Testis (tissue), 5 donors: ENCODE measurements at places on chromosomes 7 and 10. TPM values are rescaled to one million over a fixed set of nuclear protein-coding genes. Genes with fewer than 3 reads are reported as not detected.
A peak's percentile ranks its signal among the peaks of the same experiment; 100 is the strongest.

DNA sequence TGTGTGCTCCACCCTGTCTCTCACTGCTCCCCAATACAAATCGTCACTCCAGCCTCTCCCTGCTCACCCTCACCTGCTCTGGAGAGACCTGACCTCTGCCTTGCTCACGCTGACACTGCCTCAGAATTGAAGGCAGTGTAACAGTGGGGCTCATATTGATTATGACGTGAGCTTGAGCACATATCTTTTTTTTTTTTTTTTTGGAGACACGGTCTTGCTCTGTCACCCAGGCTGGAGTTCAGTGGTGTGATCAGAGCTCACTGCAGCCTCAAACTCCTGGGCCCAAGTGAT is 84.7 kb downstream of the TBXAS1 start:
- H3K36me3 ChIP-seq, result no peaks in the 10 kb centered on the region
- H3K4me1 ChIP-seq, result no peaks in the 10 kb centered on the region
- no peak overlapping the region for H3K27ac ChIP-seq
- no peaks in the 10 kb centered on the region for H3K27me3 ChIP-seq

OR2A5 gene
- 0.31 TPM for total RNA-seq

- no peaks in the 10 kb centered on the region for H3K27me3 ChIP-seq
- H3K4me1 ChIP-seq, result no peaks in the 10 kb centered on the region
- no peak overlapping the region for H3K27ac ChIP-seq
- no peaks in the 10 kb centered on the region for H3K36me3 ChIP-seq
- DNase-seq, result no peak
Observed at GRCh38 chr7:1925349-1925748, 255.3 kb downstream of the ELFN1 start.

GRCh38 chr7:74183142-74183541 is 9.0 kb downstream of the EIF4H start:
- no peak for DNase-seq
- H3K36me3 ChIP-seq, result no peaks in the 10 kb centered on the region
- H3K27me3 ChIP-seq, result no peaks in the 10 kb centered on the region
- peaks cover 31% of the 10 kb centered on the region for H3K4me1 ChIP-seq

DNA sequence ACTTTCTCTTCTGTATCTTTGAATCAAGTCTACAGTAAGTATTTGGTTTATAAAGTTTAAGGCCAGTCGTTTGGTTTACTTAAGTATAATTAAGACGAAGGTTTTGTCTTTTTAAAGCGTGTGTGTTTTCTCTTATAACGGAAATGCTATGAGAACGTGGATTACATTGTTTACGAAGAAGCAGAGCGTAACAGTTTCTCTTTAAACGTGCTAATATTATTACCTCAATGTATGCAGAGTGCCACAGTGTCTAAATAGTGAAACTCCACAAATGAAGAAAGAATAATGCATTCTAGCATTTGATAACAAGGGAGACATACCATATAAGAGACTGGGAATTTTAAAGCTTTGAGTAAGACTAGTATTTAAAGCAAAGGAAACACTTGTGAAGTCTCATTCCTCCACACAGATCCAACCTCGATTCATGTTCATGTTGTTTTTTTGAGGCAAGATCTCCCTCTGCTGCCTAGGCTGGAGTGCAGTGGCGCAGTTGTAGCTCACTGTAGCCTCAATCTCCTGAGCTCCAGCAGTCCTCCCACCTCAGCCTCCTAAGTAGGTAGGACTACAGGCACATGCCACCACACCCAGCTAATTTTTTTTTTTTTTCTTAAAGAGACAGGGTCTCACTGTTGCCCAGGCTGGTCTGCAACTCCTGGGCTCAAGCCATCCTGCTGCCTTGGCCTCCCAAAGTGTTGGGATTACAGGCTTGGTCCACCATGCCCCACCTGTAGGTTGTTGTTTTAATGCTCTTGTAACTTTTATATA is 75.1 kb downstream of the ANKRD61 start:
- H3K36me3 ChIP-seq, result no peaks in the 10 kb centered on the region
- DNase-seq, result peak; percentile 54
- H3K4me3 ChIP-seq, result peak overlapping the region; percentile 67
- no peaks in the 10 kb centered on the region for H3K4me1 ChIP-seq
- no peak overlapping the region for H3K27ac ChIP-seq

CHN2 gene
- 27.4 TPM for total RNA-seq

- H3K4me1 ChIP-seq, result no peaks in the 10 kb centered on the region
- no peaks in the 10 kb centered on the region for H3K27me3 ChIP-seq
- no peak overlapping the region for H3K4me3 ChIP-seq
- H3K27ac ChIP-seq, result no peak overlapping the region
Observed at GRCh38 chr10:97081621-97082235, 104.0 kb downstream of the SLIT1 start.

- no peaks in the 10 kb centered on the region for H3K4me1 ChIP-seq
- no peak overlapping the region for H3K4me3 ChIP-seq
Observed at GRCh38 chr7:92221766-92222165, 23.9 kb downstream of the KRIT1 start.

STOX1 gene
- total RNA-seq, result 3.8 TPM

- H3K27me3 ChIP-seq, result no peaks in the 10 kb centered on the region
- H3K36me3 ChIP-seq, result no peaks in the 10 kb centered on the region
- peak; percentile 12 for DNase-seq
- no peaks in the 10 kb centered on the region for H3K4me1 ChIP-seq
- H3K27ac ChIP-seq, result no peak overlapping the region
Observed at GRCh38 chr10:69965919-69966662, 86.6 kb upstream of the MACROH2A2 start.

- no peaks in the 10 kb centered on the region for H3K36me3 ChIP-seq
- H3K27me3 ChIP-seq, result no peaks in the 10 kb centered on the region
- DNase-seq, result no peak
- no peak overlapping the region for H3K4me3 ChIP-seq
- H3K4me1 ChIP-seq, result no peaks in the 10 kb centered on the region
Observed at GRCh38 chr10:110618230-110618610, 25.9 kb upstream of the RBM20 start.

PTPRZ1 gene
- 2.7 TPM for total RNA-seq

DNA sequence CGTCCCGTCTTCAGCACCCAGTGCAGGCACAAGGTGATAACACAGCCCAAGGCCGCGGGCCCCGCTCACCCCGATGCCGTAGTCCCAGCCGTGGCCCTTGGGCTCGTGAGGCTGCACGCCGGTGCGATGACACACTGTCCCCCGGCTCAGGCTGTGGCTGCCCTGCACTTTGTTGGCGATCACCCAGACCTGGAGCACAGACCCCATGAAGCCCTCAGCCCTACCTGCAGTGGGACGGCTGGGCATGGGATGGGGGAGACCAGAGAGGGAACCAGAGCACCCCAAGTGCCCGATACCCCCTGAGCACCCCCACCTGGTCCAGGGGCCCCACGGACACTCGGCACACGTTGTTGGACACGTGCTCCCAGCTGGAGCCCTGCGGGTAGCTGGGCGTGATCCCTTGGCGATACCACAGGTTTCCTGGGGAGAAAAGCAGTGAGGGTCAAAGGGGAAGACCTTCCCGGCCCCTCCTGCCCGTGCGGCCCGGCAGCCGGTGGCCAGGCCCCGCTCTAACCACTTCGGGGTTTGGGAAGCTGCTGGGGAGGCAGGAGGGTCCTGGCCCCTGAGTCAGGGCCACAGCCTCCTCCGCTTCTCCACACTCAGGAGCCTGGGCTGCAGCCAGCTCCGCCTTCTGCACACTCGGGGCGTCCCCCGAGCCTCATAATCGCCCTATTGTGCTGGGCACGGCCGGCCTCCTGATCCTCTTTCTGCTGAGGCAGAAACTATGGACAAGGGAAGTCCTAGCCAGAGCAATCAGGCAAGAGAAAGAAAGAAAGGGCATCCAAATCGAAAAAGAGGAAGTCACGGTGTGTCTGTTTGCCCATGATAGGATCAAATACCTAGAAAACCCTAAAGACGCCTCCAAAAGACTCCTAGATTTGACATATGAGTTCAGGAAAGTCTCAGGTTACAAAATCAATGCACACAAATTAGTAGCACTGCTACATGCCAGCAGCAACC is 6.7 kb downstream of the BHLHA15 start:
- peak; percentile 48 for DNase-seq
- H3K27me3 ChIP-seq, result no peaks in the 10 kb centered on the region
- H3K4me1 ChIP-seq, result no peaks in the 10 kb centered on the region
- H3K27ac ChIP-seq, result no peak overlapping the region
- H3K4me3 ChIP-seq, result no peak overlapping the region

- H3K4me1 ChIP-seq, result no peaks in the 10 kb centered on the region
- DNase-seq, result no peak
- H3K27ac ChIP-seq, result no peak overlapping the region
Observed at GRCh38 chr7:104836976-104837375, 177.0 kb upstream of the KMT2E start.

DNA sequence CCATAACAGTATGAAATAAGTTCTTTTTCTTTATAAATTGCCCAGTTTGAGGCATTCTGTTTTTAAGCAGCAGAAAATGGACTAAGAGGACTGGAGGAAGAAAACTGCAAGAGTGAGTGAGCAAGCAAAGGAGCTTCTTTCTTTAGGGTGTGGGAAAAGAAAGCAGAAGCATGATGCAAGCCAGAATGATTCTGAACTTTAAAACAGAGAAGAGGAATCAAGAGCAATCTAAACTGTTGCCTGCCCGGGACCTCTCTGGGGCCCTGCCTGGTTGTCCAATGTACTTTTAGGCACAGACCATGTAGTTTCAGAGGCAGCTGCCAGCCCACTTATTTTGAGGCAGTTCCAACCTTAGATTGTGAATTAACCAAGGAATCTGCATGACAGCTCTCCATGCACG is 186.3 kb downstream of the PLPP4 start:
- no peak overlapping the region for H3K27ac ChIP-seq
- H3K4me3 ChIP-seq, result no peak overlapping the region
- H3K4me1 ChIP-seq, result peaks cover 3% of the 10 kb centered on the region
- no peaks in the 10 kb centered on the region for H3K36me3 ChIP-seq
- no peaks in the 10 kb centered on the region for H3K27me3 ChIP-seq
- DNase-seq, result no peak

DNA sequence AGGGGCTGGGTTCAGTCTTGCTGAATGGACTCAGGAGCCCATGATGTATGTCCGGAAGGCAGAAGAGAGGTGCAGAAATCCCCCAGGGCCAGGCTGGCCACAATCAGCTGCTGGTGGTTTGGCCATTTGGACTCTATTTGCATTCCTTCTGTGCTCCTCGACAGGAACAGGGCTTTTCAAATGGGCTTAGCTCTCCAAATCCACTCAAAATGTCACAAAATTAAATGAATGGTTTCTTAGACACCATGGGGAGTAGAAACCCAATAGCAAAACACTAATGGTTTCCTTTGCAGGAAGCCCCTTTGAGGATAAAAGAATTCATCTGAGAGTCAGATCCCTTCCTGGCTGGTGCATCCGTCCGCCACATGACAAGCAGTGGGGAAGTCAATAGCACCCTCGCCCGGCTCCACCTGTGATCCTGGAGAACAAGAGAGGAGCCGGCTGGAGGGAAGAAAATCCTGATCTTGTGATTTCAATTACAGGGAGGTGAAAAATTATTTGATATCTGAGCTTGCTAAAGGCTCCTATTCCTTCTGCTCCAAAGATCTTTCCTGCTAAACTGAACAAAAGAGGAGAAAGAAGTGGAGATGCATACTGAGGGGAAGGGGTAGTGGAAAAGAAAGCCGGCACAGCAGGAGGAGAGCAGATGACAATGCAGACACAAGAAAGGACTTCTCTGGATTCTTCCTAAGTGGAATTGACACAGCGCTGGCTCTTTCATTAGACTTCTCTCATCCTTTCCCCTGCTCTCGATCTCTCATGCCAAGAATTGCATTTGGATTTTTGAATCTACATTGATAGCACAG is 190.7 kb downstream of the C7orf25 start:
- no peak overlapping the region for H3K27ac ChIP-seq
- DNase-seq, result no peak
- no peak overlapping the region for H3K4me3 ChIP-seq
- H3K4me1 ChIP-seq, result no peaks in the 10 kb centered on the region
- no peaks in the 10 kb centered on the region for H3K36me3 ChIP-seq

HIBADH gene
- total RNA-seq, result 77.4 TPM

ABCB4 gene
- 2.6 TPM for total RNA-seq

GRCh38 chr10:49761789-49762565 is at the start of gene OGDHL:
TSS of gene OGDHL (minus strand) at chr10:49762323. CDS start at chr10:49758592, 3,731 bp downstream.
- no peaks in the 10 kb centered on the region for H3K4me1 ChIP-seq
- no peak within 1 kb of the TSS for H3K27ac ChIP-seq
- peak; percentile 91 for DNase-seq
- H3K27me3 ChIP-seq, result no peaks in the 10 kb centered on the region
- peak within 1 kb of the TSS; percentile 57 for H3K4me3 ChIP-seq
- no peaks in the 10 kb centered on the region for H3K36me3 ChIP-seq

DNA sequence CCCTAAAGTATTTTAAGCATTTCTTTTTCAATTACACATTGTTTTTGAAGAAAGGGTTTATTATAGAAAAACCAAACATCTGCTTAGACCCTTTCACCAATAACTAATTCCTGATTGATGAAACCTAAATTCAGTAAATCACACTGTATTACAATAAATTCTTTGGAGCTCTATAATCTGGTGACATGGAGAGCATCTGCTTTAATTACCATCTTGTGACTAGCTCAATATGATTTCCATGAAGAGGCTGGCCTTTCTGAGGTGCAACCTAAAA is 9.7 kb downstream of the HYCC1 start:
- no peaks in the 10 kb centered on the region for H3K36me3 ChIP-seq
- no peak for DNase-seq
- H3K4me1 ChIP-seq, result no peaks in the 10 kb centered on the region
- H3K4me3 ChIP-seq, result no peak overlapping the region
- H3K27me3 ChIP-seq, result no peaks in the 10 kb centered on the region

GRCh38 chr7:55521917-55522902 is 50.1 kb downstream of the VOPP1 start:
- H3K4me1 ChIP-seq, result peaks cover 1% of the 10 kb centered on the region
- no peaks in the 10 kb centered on the region for H3K27me3 ChIP-seq

CCSER2 gene
- total RNA-seq, result 148 TPM

GRCh38 chr10:70779088-70779487 is 6.1 kb downstream of the TBATA start:
- no peaks in the 10 kb centered on the region for H3K36me3 ChIP-seq
- no peak overlapping the region for H3K27ac ChIP-seq
- peak; percentile 17 for DNase-seq
- H3K27me3 ChIP-seq, result no peaks in the 10 kb centered on the region

DNA sequence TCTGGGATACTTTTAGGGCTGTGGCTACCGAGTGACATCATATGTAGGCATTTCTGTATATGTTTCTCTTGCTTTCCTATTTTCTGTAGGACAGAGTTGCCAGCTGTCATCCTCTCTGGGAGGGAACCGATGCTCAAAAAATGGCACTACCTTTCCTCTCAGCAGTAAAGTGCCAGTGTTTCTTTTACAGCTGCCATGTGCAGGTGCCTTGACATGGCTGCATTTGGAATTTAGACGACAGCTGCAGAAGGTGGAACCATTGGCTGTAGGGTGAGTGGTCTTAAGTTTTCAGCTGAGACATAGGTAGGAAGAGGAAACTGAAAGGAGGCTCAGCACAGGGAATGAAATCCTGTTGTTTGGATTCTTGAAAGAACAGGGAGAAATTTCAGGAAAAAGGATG is 20.2 kb upstream of the RPA3 start:
- no peaks in the 10 kb centered on the region for H3K27me3 ChIP-seq
- H3K4me3 ChIP-seq, result no peak overlapping the region
- no peaks in the 10 kb centered on the region for H3K4me1 ChIP-seq
- DNase-seq, result no peak
- H3K36me3 ChIP-seq, result no peaks in the 10 kb centered on the region
- H3K27ac ChIP-seq, result no peak overlapping the region

LIPK gene
- not detected for total RNA-seq
